ENCODE measurements at places on chromosomes 4 and X.

- no peak for DNase-seq
Observed at GRCh38 chr4:128800284-128800683, 9.2 kb upstream of the JADE1 start.

DNA sequence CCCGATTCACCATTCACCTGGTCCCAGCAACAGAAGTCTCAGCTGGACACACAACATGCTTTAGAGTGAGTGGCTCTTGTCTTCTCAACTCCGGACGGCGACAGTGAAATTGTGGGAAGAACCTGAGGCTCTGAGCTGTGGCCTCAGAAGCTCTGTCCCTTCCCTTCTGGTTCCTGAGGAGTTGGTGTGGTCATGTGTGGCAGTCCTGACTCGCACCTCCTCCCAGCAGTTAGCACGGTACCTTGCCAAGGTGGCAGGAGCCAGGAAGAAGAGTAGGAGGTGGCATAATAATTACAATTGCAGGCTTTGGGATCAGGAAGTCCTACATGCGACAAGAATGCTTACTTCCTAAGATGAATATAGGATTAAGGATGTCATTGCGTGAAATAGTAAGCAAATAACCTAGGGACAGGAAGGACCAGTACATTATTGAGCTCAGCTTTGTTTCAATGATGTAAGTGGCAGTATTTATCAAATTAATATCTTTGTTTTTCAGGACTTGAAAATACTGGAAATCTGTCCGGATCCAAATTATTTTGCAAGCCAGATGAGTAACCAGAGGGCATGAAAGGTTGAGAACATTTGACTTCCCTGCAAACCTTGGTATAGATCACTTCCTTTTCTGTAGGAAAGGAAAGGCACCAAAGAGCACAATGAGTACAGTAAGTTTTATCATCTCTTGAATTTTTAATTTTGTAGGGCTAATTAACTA lies 21.1 kb downstream of the RNF4 start:
- DNase-seq: no peak

- DNase-seq: no peak
Observed at GRCh38 chr4:176340871-176341685, 21.3 kb downstream of the SPCS3 start.

- DNase-seq: no peak
Observed at GRCh38 chr4:32988165-32988811, 2268.1 kb downstream of the PCDH7 start.

GRCh38 chrX:46920235-46920634 lies 8.0 kb downstream of the JADE3 start:
- DNase-seq: no peak

DNA sequence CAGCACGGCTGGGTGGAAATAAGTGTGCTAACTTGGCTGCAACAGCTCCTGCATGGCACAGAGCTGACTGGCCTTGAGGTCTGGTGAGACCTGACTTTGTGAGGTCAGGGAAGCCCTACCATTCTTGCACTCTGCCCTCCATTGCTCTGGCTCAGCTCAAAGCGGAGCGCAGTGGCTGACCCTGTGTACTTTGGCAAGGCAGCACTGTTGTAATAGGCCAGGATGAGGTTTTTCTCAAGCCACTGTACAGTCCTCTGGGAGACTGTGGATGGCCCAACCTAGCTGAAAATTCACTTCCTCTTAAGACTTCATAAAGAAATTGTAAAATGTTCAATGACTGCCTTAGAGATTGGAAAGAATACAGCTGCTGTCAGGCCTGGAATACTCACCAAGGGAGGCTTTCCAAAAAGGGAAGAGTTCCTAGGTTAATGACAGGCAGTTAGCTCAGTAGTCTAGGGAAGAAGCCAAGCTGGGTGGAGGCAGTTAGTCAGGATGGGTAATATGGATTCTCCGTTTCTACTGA lies 129.8 kb downstream of the GUCY2F start:
- DNase-seq: no peak

DNA sequence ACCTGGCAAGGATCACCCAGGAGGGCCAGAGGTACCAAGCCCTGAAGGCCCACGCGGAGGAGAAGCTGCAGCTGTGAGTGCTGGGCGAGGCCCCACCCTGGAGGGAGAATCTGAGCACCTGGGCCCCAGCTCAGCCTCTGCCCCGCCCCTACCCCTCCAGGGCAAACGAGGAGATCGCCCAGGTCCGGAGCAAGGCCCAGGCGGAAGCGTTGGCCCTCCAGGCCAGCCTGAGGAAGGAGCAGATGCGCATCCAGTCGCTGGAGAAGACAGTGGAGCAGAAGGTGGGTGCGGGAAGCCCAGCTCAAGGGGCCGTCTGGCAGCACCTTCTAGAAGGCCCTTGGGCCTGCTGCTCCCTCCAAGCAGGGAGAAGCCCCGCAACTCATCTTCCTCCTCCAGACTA lies 23.2 kb downstream of the TACC3 start:
- no peak for DNase-seq

- no peak for DNase-seq
Observed at GRCh38 chr4:143046454-143046853, 138.3 kb upstream of the USP38 start.

GRCh38 chr4:4269856-4270255 lies 20.1 kb downstream of the LYAR start:
- DNase-seq: no peak

- DNase-seq: no peak
Observed at GRCh38 chr4:146428298-146428697, 93.4 kb downstream of the SLC10A7 start.

- DNase-seq: no peak
Observed at GRCh38 chr4:99078336-99078735, 10.3 kb downstream of the ADH5 start.

- no peak for DNase-seq
Observed at GRCh38 chr4:4851081-4851480, 8.4 kb upstream of the MSX1 start.

DNA sequence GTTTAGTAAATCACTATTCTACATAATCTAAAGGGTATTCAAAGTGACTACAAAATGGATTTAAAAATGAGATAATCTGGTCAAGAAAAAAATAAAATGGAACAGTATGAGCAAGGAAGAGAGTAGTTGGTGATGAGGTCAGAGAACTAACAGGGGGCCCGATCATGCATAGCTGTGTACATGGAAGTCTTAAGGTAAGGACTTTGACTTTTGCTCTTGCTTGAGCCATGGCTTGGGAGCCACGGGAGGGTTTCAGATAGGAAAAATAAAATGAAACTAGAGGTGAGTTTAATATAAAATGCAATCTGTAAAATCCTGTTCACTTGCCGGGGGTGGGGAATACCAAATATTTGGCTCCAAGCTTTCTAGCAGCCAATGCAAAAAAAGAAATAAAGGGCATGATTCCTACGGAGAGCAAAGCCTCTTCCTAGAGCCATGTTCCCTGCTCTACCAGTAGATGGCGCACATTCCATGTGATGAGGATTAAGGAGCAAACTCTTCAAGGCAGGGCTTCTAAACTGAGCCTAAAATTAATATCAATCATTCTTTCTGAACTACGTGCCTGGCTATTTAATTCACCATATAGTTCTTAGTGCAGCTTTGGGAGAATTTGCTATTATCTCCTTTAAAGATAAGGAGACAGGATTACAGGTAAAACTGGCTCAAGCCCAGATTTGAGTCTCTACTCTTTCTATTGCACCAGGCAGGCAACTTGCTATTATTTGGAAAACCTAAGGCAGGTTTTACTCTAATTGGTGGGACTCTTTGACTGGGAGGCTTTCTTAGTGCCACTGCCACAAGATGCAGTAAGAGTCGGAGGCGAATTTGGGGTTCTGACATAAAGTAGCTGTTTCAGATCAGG lies 6.8 kb upstream of the CLCN5 start:
- no peak for DNase-seq

- DNase-seq: no peak
Observed at GRCh38 chr4:94575652-94576051, 123.9 kb downstream of the PDLIM5 start.

GRCh38 chrX:95903490-95903889 lies 781.2 kb upstream of the DIAPH2 start:
- DNase-seq: no peak

DNA sequence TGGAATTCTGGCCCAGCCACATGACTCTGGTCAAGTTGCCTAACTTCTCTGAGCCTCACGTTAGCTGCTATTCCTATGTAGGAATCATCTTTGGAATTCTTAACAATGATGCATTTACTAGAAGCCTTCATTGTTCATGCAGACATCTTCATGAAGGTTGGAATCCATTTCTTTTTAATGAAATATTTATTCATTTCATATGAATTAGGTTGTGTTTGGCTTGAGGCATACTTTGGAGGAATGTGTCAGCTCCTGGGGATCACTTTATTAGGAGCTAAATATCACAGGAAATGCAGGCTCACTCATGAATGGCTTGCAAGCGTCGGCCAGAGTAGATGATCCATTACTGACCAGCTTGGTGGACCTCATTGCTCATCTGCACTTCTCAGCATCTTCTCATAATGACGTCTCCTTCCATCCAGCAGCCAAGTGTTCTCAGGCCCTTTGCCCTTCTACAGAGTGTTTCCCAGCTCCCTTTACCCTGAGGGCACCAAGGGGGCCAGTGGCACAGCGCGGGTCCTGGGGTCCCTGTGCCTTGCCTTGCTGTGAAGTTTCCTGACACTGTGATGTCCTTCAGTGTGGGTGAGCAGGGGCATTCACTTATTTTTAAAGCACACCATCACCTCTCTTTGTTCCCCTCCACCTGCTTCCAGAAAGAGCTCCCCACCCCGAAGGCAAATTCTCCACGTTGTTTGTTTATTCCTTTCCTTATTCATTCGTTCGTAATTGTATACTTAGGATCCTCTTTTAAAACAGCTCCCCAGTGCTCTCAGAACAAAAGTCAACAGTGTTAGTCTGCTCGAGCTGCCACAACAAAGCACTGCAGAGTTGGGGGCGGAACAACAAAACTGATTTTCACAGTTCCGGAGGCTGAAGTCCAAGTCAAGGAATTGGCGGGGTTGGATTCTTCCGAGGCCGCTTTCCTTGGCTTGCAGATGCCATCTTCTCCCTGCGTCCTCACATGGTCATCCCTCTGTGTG lies 106.8 kb downstream of the STK32B start:
- no peak for DNase-seq

DNA sequence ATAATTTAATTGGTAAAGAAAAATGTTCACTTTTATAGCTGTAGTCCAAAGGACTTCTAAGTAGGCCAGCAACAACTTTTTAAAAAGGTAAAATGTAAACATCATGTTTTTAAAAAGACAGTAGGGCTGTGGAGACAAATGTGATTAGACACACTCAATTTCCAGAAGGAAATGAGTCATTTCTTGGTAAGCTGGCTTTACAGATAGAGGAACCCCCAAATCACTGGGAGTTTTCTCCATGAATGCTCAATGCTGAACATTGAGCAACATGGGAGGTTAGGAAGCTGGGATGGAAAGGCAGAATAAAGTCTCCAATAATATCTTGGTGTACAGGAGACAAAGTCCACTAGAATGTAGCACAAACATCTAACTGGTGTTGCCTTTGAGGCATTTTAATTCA lies 121.3 kb downstream of the NWD2 start:
- DNase-seq: no peak

DNA sequence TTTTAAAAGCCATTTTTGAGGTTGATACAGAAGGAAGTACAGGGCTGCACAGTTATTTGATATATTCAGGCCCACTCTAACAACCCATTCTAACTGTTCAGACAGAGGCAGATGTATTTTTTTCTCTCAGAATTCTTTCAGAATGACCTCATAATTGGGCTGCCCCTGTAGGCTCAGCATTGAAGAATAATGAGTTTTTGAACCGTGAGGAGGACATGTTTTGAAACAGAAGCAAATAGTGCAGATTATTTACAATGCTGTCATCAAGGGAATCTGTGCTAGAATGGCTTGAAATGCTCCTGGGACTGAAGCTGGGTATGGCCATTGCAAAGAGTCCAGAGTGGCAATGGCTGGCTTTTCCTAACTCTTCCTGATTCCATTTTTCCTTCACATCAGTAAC lies 158.1 kb downstream of the SOX3 start:
- no peak for DNase-seq

DNA sequence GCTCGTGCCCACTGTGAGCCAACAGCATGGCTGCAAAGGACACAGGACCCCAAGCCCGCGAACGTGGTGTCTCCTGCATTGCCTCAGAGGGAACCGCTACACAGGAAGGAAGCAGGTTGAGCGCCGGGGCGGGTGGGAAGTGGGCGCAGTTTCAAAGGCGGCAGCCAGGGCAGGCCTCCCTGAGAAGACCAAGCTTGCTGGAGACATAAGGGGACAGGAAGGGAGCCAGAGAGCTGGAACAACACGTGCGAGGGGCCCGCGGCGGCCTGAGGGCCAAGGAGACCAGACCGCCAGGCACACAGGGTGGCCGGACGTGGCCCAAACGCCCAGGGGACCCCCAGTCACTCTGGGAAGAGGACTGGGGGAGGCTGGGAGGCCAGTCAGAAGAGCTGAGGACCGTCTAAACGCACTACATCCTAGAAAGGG lies 32.0 kb downstream of the CTBP1 start:
- no peak for DNase-seq

DNA sequence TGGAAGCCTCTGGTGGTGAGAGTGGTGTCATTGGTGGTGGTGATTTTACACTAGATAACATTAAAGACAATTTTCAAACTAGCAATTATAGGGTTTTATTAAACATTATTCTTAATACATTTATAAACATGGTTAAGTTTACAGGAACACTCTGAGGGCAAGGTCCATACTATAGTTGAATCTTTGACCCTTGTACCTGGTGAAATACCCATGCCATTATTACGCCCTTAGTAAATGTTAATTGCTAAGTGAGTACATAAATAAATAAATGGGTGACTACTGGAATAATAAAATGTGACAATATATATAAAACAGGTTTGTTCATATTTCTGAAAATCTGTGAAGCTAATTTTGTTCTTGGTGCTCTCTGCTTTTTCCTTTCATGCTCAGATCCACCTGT lies 13.6 kb upstream of the CLNK start:
- no peak for DNase-seq

DNA sequence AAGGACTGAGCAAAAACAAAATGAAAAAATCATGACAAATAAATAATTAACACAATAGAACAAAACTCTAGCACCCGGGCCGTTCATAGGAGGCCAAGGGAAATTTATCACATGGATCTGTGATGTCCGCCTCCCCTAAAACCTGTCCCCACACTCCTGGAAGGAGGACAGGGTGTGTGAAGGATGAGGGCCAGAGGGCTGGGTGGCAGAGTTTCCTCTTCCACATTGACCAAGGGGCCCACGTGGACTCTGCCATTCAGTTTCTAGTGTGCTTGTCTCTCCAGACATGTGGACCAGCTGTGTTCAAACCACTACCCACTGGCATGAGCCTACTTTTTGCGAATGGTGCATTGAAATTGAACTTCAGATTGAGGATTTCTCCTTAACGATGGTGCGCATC lies 6.3 kb downstream of the PRRG3 start:
- no peak for DNase-seq

GRCh38 chr4:61783050-61783449 lies 582.9 kb downstream of the ADGRL3 start:
- DNase-seq: no peak

GRCh38 chrX:2608638-2609430 lies 82.3 kb upstream of the CD99 start:
- DNase-seq: no peak

DNA sequence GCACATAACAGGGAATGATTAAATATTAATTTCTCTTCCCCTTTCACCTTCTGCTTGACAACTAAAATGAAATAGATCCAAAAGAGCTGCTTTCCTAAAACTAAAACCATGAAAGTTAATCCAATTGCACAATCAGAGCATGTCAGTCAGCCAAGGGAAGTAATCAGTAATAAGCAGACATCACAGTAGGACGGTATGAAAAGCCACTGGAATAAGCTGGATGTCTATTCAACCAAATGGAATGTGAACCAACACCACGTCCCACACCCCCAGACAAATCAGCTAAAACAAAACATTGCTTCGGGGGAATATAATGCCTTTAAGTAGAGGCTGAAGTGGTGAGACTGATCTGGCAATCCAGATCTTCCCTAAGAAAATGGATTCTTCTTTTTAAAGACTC lies 859.4 kb upstream of the FTHL17 start:
- no peak for DNase-seq

All from NCI-H1930 (cell line).